Aorta (tissue), 5 donors: ENCODE measurements at places on chromosomes 13 and 19.

DNA sequence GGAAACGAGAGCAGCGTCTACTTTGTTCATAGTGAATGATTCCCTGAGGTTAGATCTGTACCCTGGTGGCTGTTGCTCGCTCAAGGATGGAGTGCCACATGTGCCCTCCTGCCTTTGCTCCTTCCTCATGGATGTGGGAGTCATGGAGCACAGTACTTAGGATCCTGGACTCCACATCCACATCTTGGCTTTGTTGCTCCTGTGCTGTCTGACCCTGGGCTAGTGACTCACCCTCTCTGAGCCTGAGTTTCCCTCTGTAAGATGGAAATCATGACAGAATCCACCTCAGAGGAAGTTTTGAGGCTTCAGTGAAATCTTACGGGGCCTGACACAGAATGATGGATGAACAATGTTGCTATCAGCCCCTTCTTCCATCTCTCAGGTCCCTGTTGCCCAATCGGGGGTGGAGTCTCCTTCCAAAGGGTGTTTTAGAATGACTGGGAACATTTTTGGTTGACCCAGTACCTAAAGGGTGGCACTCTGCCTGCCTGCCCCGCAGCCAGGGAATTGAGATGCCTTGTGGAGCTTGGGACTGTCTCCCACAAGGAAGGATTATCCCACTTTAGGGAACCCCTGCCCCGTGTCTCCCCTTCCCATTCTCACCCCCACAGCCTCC lies 9.8 kb upstream of the TIMM50 start:
- no peak for DNase-seq

GRCh38 chr19:15449620-15450527 lies at the start of gene WIZ:
Gene WIZ, minus strand, starts transcription at chr19:15449956. Its CDS starts 1,649 bp downstream, at chr19:15448307.
- peak; percentile 95 for DNase-seq

GRCh38 chr19:41064974-41065569 lies 23.2 kb upstream of the CYP2A13 start:
- no peak for DNase-seq

DNA sequence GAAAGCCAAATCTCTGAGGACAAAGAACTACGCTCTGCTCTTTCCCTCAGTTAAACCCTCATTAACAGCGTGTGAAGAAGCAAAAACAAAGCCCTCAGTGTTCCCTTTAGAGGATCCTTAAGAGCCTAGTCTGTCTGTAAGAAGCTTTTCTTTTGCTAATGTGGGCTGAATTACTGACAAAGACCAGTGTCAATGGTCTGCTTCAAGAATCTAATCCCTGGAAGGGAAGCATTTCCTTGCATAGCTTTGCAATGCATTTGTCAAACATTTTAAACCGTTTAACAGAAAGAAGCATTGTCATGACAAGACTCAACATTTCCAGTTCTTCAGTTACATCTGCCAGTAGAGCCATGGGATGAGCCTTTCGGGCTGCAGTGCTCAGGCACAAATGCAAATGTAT lies 64.9 kb downstream of the EDNRB start:
- DNase-seq, result no peak

GRCh38 chr13:100149389-100149788 lies 60.5 kb downstream of the PCCA start:
- DNase-seq, result no peak
